Thymus (tissue), 14 donors: ENCODE measurements at places on chromosomes 5 and 9. TPM values are rescaled to one million over a fixed set of nuclear protein-coding genes. Genes with fewer than 3 reads are reported as not detected.

GRCh38 chr5:177465044-177465443 is 8.4 kb downstream of the DBN1 start:
- peaks cover 4% of the 10 kb centered on the region for H3K4me1 ChIP-seq
- no peak overlapping the region for H3K4me3 ChIP-seq
- H3K27ac ChIP-seq: no peak overlapping the region
- H3K27me3 ChIP-seq: no peaks in the 10 kb centered on the region

DNA sequence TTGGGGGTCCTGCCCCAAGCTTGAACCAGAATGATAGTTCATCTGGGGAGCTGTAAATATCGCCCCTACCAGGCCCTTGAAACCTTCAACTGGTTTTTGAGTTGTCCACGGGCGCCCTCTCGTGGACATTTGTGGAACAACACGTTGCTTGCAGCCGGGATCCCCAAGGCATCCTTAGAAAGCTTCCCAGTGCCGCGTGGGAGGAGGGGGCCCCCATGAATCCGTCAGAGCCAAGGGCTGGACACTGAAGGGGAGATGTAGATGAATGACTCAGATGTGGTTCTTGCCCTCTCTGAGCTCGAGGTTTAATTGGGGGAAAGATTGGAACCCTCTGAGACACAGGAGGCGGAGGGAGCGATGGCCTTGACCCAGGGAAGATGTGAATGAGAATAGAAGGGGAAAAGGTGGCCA is 31.8 kb upstream of the ORM1 start:
- DNase-seq: no peak
- peaks cover 3% of the 10 kb centered on the region for H3K4me1 ChIP-seq
- no peak overlapping the region for H3K4me3 ChIP-seq
- peaks cover 2% of the 10 kb centered on the region for H3K27me3 ChIP-seq

DNA sequence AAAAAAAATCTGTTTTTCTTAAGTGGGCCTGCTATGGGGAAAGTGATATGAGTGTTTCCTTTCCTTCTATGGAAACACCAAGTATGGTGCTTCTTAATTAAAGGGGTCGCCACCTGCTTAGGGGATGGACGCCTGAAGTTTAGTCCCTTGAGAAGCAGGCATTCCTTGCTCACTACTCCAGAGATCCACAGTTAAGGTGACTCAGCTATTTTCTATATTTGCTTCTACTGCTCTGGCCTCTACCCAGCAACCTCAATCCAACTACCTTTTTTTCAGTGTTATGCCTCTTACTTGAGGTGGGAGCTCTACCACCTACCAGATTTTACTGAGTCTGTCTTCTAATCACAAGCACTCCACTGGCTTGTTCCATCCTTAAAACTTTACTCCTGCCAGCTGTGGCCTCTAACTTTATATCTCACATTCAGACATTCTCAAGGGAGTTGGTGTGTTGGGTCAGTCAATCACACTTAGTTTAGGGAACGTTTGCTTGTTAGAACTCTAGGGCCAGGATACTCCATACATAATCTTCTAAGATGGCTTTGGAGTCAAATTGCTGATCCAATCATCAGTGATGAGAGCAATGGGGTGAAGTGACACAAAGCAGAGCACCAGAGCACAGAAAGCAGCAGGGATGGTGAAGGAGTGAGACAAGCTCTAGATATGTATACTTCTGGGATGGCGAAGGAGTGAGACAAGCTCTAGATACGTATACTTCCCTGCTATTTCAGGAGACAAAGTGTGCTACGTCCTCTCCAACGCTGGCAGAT is 708.1 kb downstream of the EFNA5 start:
- H3K4me3 ChIP-seq: no peak overlapping the region
- H3K36me3 ChIP-seq: no peaks in the 10 kb centered on the region
- H3K27me3 ChIP-seq: no peaks in the 10 kb centered on the region
- H3K4me1 ChIP-seq: no peaks in the 10 kb centered on the region
- no peak for DNase-seq

DNA sequence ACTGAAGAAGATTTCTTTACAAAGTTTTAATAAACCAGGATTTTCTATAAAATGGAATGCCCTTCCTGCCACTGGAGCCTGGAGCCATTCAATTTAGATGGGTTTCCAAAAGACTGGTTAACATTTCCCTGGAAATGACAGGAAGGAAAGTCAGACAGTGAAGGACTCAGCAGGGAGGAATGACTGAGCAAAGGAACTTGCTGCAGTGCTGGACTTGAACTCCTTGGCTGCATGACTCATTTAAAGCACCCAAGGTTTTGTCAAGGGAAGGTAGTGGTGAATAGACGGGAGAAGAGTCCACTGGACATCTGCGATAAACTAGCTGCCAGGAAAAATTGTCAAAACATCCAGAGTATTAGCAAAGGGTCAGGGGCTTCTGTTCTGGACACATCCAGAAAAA is 163.8 kb upstream of the SLC28A3 start:
- H3K4me3 ChIP-seq: no peak overlapping the region
- H3K4me1 ChIP-seq: no peaks in the 10 kb centered on the region
- H3K27me3 ChIP-seq: no peaks in the 10 kb centered on the region
- DNase-seq: no peak
- no peak overlapping the region for H3K27ac ChIP-seq

DNA sequence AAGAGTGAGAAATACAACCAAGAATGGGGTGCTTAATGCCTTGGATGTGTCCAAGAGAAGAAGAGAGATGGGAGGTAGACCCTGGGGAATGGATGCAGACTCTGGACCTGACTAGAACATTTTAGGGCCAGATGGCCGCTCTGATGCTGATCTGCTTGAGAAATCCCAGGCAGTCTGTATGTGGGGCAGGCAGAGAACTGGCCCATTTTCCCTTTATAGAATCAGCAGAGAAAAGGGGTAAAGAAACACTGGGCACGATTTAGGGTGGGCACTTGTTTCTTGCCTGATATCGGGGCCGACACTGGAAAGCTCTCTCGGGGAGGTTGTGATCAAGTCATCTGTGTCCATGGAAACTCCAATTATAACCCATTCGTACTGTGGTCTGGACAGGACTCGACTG is 118.5 kb upstream of the FSTL4 start:
- no peaks in the 10 kb centered on the region for H3K27me3 ChIP-seq
- no peak overlapping the region for H3K27ac ChIP-seq
- no peak for DNase-seq
- no peaks in the 10 kb centered on the region for H3K4me1 ChIP-seq
- no peak overlapping the region for H3K4me3 ChIP-seq

Gene UBQLN1
- total RNA-seq: 80.6 TPM

Gene TUSC1
- 6.2 TPM for total RNA-seq

- peaks cover 2% of the 10 kb centered on the region for H3K4me1 ChIP-seq
- no peak for DNase-seq
- no peak overlapping the region for H3K4me3 ChIP-seq
- H3K36me3 ChIP-seq: no peaks in the 10 kb centered on the region
These were observed 5.3 kb upstream of the CFAP95 start for GRCh38 chr9:69815313-69815712.

- H3K27ac ChIP-seq: no peak overlapping the region
- no peak for DNase-seq
- H3K4me1 ChIP-seq: peaks cover 5% of the 10 kb centered on the region
- H3K27me3 ChIP-seq: no peaks in the 10 kb centered on the region
These were observed 163.7 kb upstream of the GAS1 start for GRCh38 chr9:87111010-87111409.

Gene IL3
- total RNA-seq: not detected

DNA sequence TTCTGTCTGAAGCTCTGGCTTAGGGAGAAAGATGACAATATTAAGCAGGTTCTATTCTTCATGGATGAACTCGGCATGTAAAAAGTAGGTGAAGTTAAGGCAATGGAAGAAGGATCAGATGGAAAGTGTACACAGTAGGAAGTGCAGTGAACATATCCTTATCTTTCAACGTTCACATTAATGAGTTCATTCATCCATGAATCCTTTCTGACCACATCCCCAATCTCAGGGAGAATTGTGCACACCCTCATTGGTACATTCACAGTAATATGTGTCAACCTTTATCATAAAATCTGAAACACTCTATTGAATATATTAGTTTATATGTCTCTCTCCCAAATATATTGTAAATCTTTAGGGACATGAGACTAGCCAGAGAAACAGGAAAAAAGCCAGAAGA is 5.5 kb downstream of the GIN1 start:
- H3K27me3 ChIP-seq: no peaks in the 10 kb centered on the region
- H3K4me3 ChIP-seq: no peak overlapping the region
- no peak overlapping the region for H3K27ac ChIP-seq
- no peak for DNase-seq
- H3K4me1 ChIP-seq: peaks cover 4% of the 10 kb centered on the region

DNA sequence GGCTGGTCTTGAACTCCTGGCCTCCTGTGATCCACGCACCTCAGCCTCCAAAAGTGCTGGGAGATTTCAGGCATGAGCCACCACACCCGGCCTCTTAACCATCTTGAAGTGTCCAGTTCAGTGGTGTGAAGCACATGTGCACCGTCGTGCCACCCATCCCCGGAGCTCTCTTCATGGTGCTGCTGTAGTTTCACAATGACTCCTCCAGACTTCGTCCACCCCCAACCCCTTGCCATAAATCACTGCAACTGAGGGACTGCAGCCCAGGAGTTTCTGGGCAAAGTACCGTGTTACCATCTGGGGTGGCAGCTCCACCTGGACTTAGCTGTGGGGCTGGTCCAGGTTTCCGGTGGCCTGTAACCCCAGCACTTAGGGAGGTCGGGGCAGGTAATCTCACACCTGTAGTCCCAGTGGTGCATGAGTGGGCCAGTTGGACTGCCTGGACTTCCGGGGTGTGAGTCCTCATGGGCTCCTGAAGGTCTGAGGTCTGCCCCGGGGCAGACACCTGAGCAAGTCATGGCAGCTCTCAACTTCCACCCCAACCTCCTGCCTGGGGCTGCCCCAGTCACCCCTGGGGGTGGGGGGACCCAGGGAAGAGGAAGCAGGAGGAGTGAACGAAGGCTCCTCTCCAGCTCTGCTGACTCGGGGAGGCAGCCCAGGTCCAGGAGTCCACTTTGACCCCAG is 6.6 kb upstream of the N4BP3 start:
- no peaks in the 10 kb centered on the region for H3K36me3 ChIP-seq
- no peak for DNase-seq
- H3K27me3 ChIP-seq: peaks cover 16% of the 10 kb centered on the region
- H3K4me1 ChIP-seq: no peaks in the 10 kb centered on the region

DNA sequence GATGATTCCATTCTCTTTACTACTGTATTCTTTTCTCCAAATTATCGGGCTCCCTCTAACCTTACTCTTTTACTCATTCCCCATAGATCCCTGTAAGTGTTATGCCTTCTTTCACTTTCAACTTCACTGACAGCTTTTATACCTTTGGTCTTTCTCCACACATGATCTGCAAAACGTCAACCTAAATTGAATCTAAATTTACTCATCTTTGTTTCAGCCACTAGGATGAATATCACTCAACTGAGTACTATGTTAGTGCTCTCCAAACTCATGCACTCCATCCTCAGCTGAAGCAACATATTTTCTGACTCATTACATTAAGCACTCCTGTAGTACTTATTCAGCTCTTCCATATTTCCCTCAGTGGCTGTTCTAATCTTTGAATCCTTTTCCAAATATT is 133.4 kb downstream of the ADAMTS19 start:
- no peak for DNase-seq
- no peak overlapping the region for H3K27ac ChIP-seq
- H3K4me3 ChIP-seq: no peak overlapping the region
- no peaks in the 10 kb centered on the region for H3K4me1 ChIP-seq

Gene GPR150
- 0.19 TPM for total RNA-seq

Gene TICAM2
- total RNA-seq: 1.8 TPM

- peaks cover 7% of the 10 kb centered on the region for H3K4me1 ChIP-seq
- DNase-seq: peak; percentile 31
- no peaks in the 10 kb centered on the region for H3K36me3 ChIP-seq
- H3K4me3 ChIP-seq: no peak overlapping the region
- H3K27ac ChIP-seq: no peak overlapping the region
- no peaks in the 10 kb centered on the region for H3K27me3 ChIP-seq
These were observed 342.9 kb upstream of the RPS23 start for GRCh38 chr5:82620957-82621600.

Gene SH2D3C
- 18.2 TPM for total RNA-seq

DNA sequence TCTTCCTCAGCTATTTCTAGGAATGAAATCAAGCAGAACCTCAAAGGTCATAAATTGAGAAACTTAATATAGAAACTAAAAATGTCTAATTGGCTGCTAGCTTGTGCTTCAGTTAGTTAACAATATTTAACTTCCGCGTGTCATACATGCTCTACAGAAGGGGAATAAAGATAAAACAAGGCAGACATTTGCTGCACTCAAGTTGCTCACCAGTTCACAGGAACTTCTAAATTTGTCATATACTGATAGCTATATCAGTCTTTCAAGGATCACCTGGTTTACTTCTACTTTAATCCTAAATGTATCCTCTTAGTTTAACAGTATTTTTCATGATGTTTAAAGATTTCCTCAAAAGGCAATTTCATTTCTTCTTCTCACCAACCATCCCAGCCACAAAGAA is 8.4 kb downstream of the CCNH start:
- peaks cover 24% of the 10 kb centered on the region for H3K36me3 ChIP-seq
- H3K27me3 ChIP-seq: no peaks in the 10 kb centered on the region
- H3K4me1 ChIP-seq: no peaks in the 10 kb centered on the region
- H3K4me3 ChIP-seq: no peak overlapping the region
- H3K27ac ChIP-seq: no peak overlapping the region

Gene RXFP3
- total RNA-seq: not detected

GRCh38 chr9:93905473-93906133 is 49.6 kb downstream of the BARX1 start:
- peaks cover 3% of the 10 kb centered on the region for H3K27me3 ChIP-seq
- no peak overlapping the region for H3K4me3 ChIP-seq
- no peak overlapping the region for H3K27ac ChIP-seq
- no peaks in the 10 kb centered on the region for H3K36me3 ChIP-seq

GRCh38 chr5:175606409-175606808 is 51.5 kb upstream of the HRH2 start:
- H3K4me3 ChIP-seq: no peak overlapping the region
- no peak overlapping the region for H3K27ac ChIP-seq
- H3K27me3 ChIP-seq: no peaks in the 10 kb centered on the region

GRCh38 chr9:85258823-85259370 is 482.9 kb downstream of the AGTPBP1 start:
- no peak overlapping the region for H3K4me3 ChIP-seq
- H3K4me1 ChIP-seq: no peaks in the 10 kb centered on the region

- H3K27ac ChIP-seq: no peak overlapping the region
- no peak for DNase-seq
- peak overlapping the region; percentile 78 for H3K4me3 ChIP-seq
- no peaks in the 10 kb centered on the region for H3K27me3 ChIP-seq
These were observed 676 bp downstream of the NOL6 start for GRCh38 chr9:33472881-33473615.

GRCh38 chr5:120463991-120464626 is at the start of gene PRR16:
TSS of gene PRR16 (plus strand) at chr5:120464300.
- DNase-seq: no peak
- H3K4me1 ChIP-seq: no peaks in the 10 kb centered on the region
- no peaks in the 10 kb centered on the region for H3K36me3 ChIP-seq

- H3K36me3 ChIP-seq: no peaks in the 10 kb centered on the region
- DNase-seq: no peak
- no peak overlapping the region for H3K27ac ChIP-seq
- H3K4me1 ChIP-seq: no peaks in the 10 kb centered on the region
These were observed 112.0 kb upstream of the CTNND2 start for GRCh38 chr5:12016159-12016746.

GRCh38 chr9:129054163-129054851 is 17.9 kb downstream of the MIGA2 start:
- no peaks in the 10 kb centered on the region for H3K4me1 ChIP-seq
- H3K27ac ChIP-seq: no peak overlapping the region
- no peaks in the 10 kb centered on the region for H3K27me3 ChIP-seq
